ENCODE measurements at places on chromosomes 11 and 22. TPM values are rescaled to one million over a fixed set of nuclear protein-coding genes. Genes with fewer than 3 reads are reported as not detected.

The OR8G1 gene
- not detected for total RNA-seq

The NCR3LG1 gene
- total RNA-seq = 11.4 TPM

The OR52I2 gene
- total RNA-seq = not detected

The PLA2G3 gene
- total RNA-seq = not detected

The RIMBP3B gene
- total RNA-seq = not detected

The BCO2 gene
- 1.2 TPM for total RNA-seq

The TNNI2 gene
- 0.27 TPM for total RNA-seq

The ISX gene
- not detected for total RNA-seq

The LINC01488 gene
- total RNA-seq = not detected

DNA sequence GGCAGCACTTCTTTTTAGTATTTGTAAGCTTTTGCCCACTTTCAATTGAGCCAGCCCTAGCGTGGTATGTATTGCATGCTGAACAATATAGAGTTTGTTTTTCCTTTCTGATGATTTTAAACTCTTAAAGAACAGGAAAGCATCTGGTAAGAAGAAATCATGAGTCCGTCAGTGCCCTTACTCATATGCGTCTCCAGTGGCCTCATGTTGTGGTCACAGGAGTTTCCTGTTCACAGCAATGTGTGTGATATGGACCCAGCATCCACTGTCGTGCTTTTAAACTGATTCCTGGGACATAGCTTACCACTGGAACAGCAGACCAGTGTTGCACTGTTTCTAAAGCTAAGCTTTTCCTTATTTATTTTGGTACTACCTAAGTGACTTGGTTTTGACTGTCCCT is 40.1 kb downstream of the BID start:
- peak overlapping the region; percentile 74 for H3K27ac ChIP-seq

DNA sequence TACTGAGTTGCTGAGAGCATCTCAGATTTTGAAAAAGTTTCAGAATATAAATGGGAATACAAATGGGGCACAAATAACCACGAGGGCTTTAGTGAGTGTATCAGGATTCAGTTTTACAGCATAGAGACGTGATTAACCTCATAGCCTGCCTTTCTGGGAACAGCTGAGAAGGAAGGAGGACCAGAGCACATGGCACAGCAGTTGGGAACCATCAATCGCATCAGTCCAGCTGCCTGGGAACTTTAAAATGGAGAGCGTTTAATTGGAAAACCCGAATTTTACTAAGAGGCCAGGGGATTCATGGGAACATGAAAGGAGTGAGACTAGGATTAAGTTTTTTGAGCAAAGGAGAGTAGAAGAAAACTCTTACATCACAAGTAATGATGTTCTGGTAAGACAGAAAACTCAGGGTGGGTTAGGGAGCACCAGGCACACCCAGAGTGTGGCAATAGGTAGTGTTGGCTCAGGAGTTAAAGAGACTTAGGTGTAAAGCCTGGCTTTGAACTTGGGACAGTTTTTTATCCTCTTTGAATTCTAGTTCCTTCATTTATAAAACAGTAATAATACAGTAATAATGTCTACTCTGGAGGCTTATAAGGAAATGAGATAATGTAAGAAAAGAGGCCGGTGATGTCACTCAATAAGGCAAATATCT is 40.2 kb downstream of the FZD4 start:
- H3K27ac ChIP-seq = no peak overlapping the region
- no peaks in the 10 kb centered on the region for H3K36me3 ChIP-seq
- no peaks in the 10 kb centered on the region for H3K4me1 ChIP-seq
- H3K27me3 ChIP-seq = peaks cover 9% of the 10 kb centered on the region

DNA sequence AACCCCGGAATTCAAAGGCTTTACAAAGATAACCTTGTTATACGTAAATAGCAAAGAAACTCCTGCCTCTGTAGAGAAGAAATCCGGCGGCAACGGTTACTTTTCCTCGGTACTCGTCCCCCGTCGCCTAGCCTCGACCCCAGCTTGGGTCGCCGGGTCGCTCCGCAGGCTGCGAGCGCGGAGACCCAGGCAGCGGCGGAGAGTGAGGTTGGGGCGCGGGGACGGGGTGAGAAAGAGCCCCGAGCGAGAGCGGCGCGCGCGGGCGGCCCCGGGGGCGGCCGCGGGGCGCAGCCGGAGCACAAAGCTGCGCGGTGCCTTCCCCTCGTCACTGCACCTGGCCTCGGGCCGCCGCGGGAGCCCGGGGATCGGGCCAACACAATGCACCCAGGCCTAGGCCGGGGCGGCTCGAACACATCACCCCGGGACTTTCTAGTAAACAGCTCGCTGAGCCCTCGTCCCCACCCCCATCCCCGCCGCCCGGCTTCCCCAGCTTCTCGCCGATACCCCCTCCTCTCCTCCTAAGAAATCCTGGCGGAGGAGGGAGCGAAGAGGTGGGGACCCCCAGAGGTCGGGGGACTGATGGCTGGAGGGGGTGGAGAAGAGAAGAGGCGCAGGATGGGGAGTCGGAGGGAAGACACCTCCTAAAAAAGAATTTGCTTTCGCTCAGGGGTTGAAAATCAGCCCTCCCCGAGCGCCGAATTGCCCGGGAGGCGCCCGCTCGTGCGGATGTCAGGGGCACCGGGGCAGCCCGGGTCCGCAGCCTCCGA is 845 bp downstream of the MPPED2 start:
- no peak for DNase-seq
- peaks cover 4% of the 10 kb centered on the region for H3K4me1 ChIP-seq
- no peak overlapping the region for H3K27ac ChIP-seq
- H3K4me3 ChIP-seq = peak overlapping the region; percentile 49
- peaks cover 58% of the 10 kb centered on the region for H3K27me3 ChIP-seq
- no peaks in the 10 kb centered on the region for H3K36me3 ChIP-seq

- no peaks in the 10 kb centered on the region for H3K36me3 ChIP-seq
- no peak overlapping the region for H3K4me3 ChIP-seq
- H3K27me3 ChIP-seq = no peaks in the 10 kb centered on the region
- H3K27ac ChIP-seq = no peak overlapping the region
- peaks cover 48% of the 10 kb centered on the region for H3K4me1 ChIP-seq
Observed at GRCh38 chr22:44680058-44680457, 21.9 kb upstream of the PRR5 start.

DNA sequence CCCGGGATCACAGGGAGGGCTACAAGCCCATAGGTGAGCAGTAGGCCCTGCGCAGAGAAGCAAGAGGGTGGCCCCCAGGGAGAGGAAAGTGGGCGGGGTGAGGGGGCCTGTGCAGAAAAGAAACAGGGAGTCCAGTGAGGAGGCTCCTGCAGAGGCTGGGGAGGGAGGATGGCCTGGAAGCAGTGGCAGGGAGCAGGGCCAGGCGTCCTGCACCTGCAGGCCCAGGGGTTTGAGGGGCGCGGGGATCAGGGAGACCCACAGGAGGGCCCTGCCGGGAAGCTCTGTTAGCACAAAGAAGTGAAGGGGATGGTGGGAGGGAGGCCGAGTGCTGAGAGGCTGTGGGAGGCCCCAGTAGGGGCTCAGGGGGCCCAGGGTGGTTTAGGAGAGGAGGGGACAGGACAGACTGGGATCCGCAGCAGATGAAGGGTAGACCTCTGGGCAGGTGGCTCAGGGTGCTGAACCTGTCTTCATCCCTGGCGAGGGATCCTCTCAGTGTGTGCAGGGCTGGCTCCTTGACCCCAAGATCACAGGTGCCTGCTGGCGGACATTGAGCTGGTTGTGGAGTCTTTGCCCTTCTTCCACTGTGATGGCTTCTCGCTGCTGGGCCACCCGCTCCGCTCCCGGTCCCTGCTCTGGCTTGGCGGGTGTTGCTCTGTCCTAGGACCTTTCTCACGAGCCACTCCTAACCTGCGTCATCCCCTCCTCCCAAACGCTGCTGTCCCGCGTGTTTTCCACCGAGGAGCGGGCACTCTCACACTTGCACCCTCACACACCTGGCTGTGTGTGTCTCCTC is 31.8 kb upstream of the CELSR1 start:
- no peaks in the 10 kb centered on the region for H3K4me1 ChIP-seq
- H3K4me3 ChIP-seq = no peak overlapping the region
- H3K27ac ChIP-seq = no peak overlapping the region
- H3K36me3 ChIP-seq = no peaks in the 10 kb centered on the region
- no peak for DNase-seq

- H3K36me3 ChIP-seq = no peaks in the 10 kb centered on the region
- no peak for DNase-seq
- no peaks in the 10 kb centered on the region for H3K4me1 ChIP-seq
- H3K27ac ChIP-seq = no peak overlapping the region
- peaks cover 3% of the 10 kb centered on the region for H3K27me3 ChIP-seq
Observed at GRCh38 chr11:7281079-7281478, 29.4 kb downstream of the SYT9 start.

DNA sequence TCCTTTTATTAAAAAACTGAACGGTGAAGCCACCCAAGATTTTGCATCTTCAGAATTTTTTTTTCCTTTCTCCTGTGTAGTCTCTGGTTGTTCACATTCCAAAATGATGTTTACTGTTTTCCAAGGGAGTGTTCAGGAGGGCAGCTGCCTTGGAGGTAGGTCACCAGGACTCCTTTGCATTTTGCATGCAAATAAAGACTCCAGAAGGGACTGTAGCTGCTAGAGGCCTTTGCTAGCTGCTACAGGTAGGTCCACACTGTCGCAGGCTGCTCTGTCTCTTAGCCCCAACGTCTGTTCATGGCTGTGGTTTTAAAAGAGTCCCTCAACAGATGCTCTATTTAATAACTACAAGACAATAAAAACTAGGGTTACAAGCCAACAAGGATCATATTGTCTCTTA is 11.4 kb downstream of the CTSC start:
- no peaks in the 10 kb centered on the region for H3K27me3 ChIP-seq
- H3K4me3 ChIP-seq = no peak overlapping the region
- H3K36me3 ChIP-seq = peaks cover 96% of the 10 kb centered on the region
- peaks cover 81% of the 10 kb centered on the region for H3K4me1 ChIP-seq

GRCh38 chr11:46112961-46113607 is 8.2 kb downstream of the PHF21A start:
- peak overlapping the region; percentile 12 for H3K27ac ChIP-seq
- H3K4me1 ChIP-seq = peaks cover 47% of the 10 kb centered on the region
- H3K27me3 ChIP-seq = no peaks in the 10 kb centered on the region
- peaks cover 6% of the 10 kb centered on the region for H3K36me3 ChIP-seq

DNA sequence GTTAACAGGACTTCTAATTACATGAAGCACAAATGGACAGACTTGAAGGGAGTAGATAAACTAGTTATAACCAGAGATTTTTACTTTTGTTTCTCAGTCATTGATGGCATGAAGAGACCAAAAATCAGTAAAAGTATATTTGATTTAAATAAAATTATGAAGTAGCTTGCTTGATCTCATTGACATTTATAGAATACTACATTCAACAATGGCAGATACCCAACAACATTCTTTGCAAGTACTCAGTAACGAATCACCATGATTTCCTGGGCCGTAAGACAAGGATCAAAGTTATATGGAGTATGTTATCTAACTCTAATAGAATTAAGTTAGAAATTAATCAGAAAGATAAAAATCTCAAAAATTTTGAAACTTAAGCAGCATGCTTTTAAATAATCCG is 317.6 kb downstream of the TBC1D22A start:
- H3K36me3 ChIP-seq = peaks cover 20% of the 10 kb centered on the region
- no peak for DNase-seq
- H3K27ac ChIP-seq = no peak overlapping the region
- H3K4me3 ChIP-seq = no peak overlapping the region

DNA sequence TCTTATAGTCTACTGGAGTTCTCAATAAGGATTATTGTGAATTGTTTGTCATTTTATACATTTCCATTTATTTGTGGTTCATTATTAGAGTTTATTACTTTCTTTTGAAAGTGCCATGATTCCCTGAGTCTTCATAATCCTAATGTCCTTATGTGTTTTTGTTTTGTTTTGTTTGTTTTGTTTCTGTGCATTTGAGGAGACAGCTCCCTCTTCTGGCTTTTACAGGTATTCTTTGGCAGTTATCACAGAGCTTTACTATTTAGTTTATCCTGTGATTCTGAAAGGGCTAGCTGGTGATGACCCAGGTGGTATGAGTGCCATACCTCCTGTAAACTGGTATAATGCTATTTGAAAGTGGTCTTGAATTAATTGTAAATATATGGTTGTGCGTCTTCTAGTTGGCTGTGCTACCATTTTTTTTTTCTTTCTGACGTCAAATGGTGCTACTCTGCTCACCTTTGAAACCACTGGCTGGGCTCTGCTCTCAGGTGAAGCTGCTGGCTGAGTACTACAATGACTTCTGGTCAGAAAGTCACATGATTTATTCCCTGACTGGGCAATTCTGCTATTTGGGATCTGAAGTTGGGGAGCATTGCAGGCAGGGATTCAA is 751.2 kb downstream of the JRKL start:
- H3K27ac ChIP-seq = no peak overlapping the region
- no peaks in the 10 kb centered on the region for H3K36me3 ChIP-seq
- DNase-seq = no peak
- no peaks in the 10 kb centered on the region for H3K27me3 ChIP-seq
- H3K4me3 ChIP-seq = no peak overlapping the region

DNA sequence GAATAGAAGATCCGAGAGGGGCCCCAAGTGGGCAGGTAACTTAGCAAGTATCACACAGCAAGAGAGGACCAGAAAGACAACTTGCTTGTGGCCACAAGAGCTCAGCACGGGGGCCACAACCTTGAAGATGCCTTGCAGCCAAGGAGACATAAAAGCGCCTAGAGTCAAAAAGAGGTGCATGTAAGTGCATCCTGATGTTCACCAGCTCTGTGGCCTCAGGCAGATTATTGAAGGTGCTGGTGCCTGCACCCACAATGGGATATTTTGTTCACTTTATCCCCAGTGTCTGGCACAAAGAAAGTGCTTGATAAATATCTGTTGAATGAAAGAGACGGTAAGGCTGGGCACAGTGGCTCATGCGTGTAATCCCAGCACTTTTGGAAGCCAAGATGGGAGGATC is 106.0 kb upstream of the ASPHD2 start:
- peaks cover 4% of the 10 kb centered on the region for H3K27me3 ChIP-seq
- no peaks in the 10 kb centered on the region for H3K36me3 ChIP-seq
- DNase-seq = no peak
- H3K4me1 ChIP-seq = no peaks in the 10 kb centered on the region
- H3K4me3 ChIP-seq = no peak overlapping the region

DNA sequence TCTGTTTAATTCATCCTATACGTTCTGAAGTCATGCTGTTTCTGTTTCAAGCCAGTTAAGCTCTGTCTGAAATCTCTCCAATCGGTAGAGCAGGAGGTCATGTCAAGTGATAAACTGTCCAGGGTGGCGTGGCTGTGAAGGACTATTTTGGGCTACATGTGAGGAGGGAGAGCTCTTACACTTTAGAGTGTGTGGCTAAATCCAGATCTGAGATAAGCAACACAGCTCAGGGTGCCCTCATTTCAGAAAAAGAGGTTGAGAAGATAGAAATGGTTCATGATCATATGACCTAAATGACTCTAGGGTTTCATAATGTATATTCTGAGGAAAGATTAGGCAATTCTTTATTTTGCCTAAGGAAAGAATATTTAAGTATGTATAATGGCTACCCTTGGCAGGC is 8.4 kb downstream of the BLID start:
- no peaks in the 10 kb centered on the region for H3K36me3 ChIP-seq
- no peaks in the 10 kb centered on the region for H3K27me3 ChIP-seq
- H3K4me3 ChIP-seq = no peak overlapping the region
- no peaks in the 10 kb centered on the region for H3K4me1 ChIP-seq
- no peak overlapping the region for H3K27ac ChIP-seq

DNA sequence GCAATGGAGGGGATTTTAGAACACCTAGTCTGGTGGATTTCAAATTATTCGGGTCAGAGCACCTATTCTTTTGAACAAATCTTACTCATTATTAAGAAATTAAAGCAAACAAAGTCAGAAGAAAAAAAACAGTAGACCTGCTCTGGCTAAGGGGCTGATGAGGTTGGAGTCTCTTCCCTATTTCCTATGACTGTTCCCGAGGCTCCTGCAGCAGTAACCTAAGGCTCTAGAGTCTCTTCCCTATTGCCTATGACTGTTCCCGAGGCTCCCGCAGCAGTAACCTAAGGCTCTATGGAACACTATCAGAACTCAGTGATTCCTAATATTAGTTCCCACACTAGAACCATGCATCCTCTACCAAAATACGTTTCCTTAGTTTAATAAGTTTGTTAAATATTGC is 607.9 kb downstream of the NTM start:
- no peak overlapping the region for H3K27ac ChIP-seq
- H3K27me3 ChIP-seq = no peaks in the 10 kb centered on the region
- DNase-seq = no peak
- H3K4me1 ChIP-seq = no peaks in the 10 kb centered on the region
- H3K4me3 ChIP-seq = no peak overlapping the region

Data from activated T-helper 2 cell treated with anti-CD3 and anti-CD28 coated beads, Interferon-gamma antibody, Interleukin-2, Interleukin-4, amounts not matched to agents 10 μg/mL and 5 μg/mL and 100 μg/mL, durations not matched to agents 14 hours and 24 hours and 36 hours (primary cell).